Mesothelial cell of epicardium (in vitro differentiated cells): ENCODE measurements at places on chromosomes 7 and 10. TPM values are rescaled to one million over a fixed set of nuclear protein-coding genes. Genes with fewer than 3 reads are reported as not detected.

The EIF4EBP2 gene
- 71.1 to 72.3 TPM (median 71.4 TPM) in 3 replicates for total RNA-seq

DNA sequence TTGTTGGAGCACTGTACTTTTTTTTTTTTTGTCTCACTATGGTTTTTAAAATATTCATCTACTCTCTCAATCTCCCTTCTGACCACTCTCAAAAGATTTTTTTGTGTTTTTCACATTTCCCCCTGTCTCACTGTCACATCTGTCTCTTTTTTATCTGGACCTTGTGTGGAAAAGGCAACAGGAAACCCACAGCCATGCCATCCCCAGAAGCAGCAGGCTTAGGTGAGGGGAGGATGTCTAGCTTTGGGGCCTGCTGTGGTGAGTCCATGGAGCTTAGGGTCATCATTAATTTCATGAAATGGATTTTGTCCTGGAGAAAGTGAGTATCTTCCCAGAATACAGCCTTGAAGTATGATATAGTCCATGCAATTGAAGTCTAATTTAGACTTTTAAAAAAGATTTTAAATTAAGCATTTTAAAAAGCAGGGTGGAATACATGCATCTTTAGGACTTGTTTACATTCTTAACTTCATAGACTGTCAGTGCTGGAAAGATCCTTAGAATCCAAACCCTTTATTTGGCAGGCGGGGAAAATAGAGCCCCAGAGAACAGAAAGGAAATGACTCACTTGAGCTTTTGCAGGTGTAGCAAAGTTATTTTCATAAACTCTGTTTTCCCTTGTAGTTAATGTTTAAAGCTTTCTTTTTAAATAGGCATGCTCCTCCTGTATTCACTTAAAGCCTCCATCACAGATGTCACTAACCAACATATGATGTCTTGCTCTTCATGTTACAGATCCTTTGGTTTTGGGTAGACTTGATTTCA, 25.1 kb downstream of the MINDY4 start:
- H3K27me3 ChIP-seq, result no peaks in the 10 kb centered on the region
- H3K27ac ChIP-seq, result peak overlapping the region; percentile 59
- H3K36me3 ChIP-seq, result no peaks in the 10 kb centered on the region
- no peak for DNase-seq
- peaks cover 11% of the 10 kb centered on the region for H3K4me1 ChIP-seq
- H3K4me3 ChIP-seq, result no peak overlapping the region

DNA sequence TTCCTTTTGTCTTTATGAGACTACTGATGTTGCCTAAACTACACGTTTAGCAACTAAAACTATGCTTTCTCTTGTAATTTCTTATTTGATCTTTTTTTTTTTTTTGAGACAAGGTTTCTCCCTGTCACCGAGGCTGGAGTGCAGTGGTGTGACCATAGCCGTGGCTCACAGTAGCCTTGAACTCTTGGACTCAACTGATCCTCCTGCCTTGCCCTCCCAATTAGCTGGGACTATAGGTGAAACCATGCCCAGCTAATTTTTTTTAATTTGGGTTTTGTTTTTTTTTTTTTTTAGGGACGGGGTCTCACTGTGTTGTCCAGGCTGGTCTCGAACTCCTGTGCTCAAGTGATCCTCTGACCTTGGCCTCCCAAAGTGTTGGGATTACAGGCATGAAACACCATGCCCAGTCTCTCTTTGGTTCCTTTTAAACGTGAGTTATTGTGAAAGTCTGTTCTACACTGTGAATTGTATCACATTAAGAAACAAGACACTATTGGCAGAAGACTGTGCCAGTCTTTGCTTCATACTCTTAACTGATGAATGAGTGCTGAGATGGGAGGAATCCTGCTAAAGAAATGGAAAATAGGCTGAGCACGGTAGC, 6.4 kb downstream of the TMEM248 start:
- no peak overlapping the region for H3K4me3 ChIP-seq
- no peaks in the 10 kb centered on the region for H3K27me3 ChIP-seq
- H3K36me3 ChIP-seq, result peaks cover 14% of the 10 kb centered on the region
- DNase-seq, result no peak
- H3K4me1 ChIP-seq, result peaks cover 10% of the 10 kb centered on the region
- H3K27ac ChIP-seq, result peak overlapping the region; percentile 66

DNA sequence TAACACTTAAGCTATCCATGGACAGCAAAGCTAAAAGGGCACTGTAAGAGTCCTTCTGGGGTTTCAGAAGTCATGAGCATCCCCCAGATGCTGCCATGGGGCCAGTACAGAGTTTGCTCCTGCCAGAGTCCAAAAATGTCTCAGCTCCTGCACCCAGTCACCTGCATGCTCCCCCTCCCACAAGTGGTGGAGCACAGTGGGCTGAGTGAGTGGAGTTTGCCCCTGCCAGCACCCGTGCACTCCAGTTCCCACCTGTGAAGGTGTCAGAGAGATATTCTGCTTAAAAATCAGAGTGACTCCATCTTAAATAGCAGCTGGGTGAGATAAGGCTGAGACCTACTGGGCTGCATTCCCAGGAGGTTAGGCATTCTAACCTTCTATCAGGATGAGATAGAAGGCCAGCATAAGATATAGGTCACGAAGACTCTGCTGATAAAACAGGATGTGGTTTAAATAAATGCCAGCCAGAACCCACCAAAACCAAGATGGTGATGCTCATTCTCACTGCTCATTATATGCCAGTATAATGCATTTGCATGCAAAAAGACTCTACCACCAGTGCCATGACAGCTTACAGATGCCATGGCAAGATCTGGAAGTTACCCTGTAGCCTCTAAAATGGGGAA, 140.1 kb upstream of the ZNF92 start:
- DNase-seq, result no peak
- no peak overlapping the region for H3K27ac ChIP-seq
- no peak overlapping the region for H3K4me3 ChIP-seq
- no peaks in the 10 kb centered on the region for H3K4me1 ChIP-seq
- no peaks in the 10 kb centered on the region for H3K36me3 ChIP-seq
- peaks cover 9% of the 10 kb centered on the region for H3K27me3 ChIP-seq

GRCh38 chr10:26303366-26303765, 86.8 kb downstream of the GAD2 start:
- H3K27me3 ChIP-seq, result no peaks in the 10 kb centered on the region
- H3K4me1 ChIP-seq, result peaks cover 2% of the 10 kb centered on the region
- no peak for DNase-seq
- no peak overlapping the region for H3K4me3 ChIP-seq
- no peaks in the 10 kb centered on the region for H3K36me3 ChIP-seq

DNA sequence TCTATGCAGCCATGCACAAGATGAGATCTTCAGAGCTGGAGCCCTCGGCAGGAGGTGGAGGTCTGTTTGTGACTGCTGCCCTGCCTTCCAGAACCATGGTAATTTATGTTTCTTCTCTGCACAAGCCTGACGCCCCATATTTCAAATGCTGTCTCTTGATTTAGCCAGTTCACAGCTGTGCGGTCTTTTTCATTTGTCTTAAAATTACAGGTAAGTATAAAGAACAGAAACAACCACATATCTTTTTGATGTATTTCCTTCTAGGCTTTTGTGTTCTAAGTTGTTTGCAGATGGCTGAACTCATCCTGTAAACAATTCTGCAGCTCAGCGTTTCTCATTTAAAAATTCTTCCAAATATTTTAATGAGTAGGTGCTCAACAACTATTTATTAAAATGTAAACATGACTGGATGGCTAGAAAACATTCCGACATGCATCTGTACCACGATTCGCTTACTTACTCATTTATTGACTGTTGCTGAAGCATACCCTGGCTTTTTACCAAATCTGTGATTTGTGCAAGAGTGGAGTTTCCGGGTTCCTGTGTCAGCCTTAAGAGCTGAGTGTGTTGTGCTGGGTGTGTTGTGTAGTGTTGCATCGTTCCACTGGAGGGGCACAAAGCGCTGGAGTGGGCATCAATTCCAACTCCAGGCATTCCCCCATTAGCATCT, 58.9 kb downstream of the PIP4K2A start:
- no peaks in the 10 kb centered on the region for H3K36me3 ChIP-seq
- no peaks in the 10 kb centered on the region for H3K27me3 ChIP-seq
- DNase-seq, result no peak
- peaks cover 87% of the 10 kb centered on the region for H3K4me1 ChIP-seq
- peak overlapping the region; percentile 2 for H3K4me3 ChIP-seq
